ENCODE measurements at places on chromosomes 2 and 18.

DNA sequence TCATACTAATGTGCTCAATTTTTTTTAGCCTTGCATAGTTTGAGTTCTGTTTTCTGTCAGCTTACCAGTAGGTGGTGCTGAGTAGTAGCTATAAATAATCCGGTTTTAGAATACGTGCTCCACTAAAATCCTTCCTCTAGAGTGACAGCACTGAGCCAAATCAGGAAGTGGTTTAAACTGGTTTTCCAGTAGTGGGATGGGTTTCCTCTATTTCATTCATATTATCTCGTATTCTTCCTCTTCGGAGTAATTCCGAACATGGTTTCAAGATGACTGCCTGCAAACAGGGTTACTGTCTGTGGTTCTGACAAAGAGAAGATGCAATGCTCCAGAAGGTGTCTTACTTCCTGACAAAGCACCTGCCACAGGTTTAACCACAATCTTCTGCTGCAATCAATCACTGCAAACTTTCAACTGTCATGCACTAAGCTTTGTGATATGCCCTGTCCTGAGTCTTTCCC lies 496.9 kb upstream of the VRK2 start:
- no peak for DNase-seq

GRCh38 chr2:103327386-103327785 lies 565.6 kb downstream of the TMEM182 start:
- no peak for DNase-seq

DNA sequence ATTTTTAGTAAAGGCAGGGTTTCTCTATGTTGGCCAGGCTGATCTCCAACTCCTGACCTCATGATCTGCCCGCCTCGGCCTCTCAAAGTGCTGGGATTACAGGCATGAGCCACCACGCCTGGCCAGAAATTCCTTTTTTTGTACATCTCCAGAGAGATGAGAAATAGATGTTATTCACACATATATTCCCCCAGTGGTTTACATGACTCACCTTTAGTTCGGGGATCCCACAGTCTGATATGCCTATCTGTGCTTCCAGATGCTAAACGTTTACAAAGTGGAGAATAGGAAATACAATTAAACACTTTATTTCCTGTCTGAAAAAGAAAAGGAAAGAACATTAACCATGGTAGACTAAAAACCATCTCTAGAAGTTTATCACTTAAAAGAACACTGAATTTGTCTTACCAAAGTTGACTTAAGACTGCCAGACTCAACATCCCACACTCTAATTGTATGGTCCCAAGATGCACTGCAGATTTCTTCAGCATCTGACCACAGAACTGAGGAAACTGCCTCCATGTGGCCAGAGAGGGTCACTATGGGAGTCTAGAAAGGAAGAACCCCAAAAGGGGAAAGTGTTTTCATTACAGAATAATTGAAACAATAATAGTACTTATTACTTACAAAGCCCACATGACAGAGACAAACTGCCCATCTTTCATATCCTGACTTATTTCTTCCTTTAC lies 12.6 kb upstream of the ICA1L start:
- no peak for DNase-seq

- no peak for DNase-seq
Observed at GRCh38 chr2:40513201-40513600, 61.3 kb upstream of the SLC8A1 start.

DNA sequence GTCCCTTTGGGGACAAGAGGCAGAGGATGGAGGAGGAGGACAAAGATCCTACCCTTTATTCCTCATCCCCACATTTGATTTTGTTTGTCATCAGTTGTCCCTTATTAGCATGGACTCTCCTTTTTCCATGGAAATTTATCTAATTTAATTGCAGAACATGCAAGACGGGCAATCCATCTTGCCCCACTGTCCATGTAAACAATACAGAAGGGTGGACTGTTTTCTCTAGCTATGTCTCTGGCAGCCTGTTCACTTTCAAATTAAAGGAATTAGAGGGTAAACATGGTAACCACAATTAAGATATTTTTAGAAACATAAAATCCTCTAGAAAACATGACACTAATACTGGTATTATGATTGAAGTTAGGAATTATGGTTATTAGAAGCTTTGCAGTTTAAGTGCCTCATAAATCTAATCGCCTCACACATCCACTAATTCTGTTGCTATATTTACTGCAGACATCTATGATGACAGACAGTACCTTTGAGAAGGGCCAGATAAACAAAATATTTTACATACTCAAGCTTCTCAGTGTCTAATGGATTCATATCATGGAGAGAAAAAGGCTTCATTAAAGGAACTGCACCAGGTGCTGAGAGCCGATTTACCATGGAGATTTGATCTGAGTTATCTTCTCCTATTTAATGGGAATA lies 215.5 kb downstream of the LNPK start:
- DNase-seq = no peak

DNA sequence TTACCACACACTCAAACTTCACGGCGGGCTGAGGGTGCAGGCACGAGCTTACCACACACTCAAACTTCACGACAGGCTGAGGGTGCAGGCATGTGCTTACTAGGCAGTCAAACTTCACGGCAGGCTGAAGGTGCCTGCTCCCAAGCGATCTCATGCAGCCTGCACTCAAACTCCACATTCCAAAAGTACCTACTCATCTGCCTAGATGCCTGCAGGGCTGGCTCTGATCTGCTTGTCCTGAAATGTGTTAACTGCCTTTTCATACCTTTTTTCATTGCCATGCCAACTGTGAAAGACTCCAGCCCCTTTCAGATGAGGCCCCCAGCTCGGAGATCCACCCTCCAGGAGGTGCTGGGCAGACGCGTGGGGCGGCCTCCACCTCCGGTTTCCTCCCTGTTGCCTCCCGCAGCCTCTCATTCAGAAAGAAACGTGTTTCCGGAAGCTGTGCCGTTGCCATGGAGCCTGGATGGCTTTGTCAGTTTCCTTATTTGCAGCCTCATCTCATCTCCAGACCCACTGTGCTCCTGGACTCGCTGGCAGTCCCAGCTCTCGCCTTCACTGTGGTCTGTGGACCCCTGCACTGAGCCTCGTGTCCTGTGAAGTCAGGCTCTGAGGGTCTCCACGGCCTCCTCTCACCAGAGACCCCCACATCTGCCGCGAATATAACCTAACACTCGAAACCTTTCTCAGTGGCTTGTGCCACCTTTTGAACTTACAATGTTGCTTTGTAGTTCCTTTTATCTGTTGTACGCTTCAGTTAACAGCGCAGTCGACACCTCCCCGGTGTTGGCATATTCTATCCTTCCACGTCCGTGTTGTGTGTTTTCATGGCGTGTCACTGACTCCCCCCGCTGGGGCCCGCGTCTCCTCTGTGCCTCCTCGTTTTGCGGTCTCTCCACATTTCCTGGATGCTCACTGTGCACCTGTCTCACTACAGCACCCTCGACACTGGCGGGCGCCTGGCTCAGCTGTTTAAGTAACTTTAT lies 106.1 kb upstream of the ALKAL2 start:
- DNase-seq = peak; percentile 50

DNA sequence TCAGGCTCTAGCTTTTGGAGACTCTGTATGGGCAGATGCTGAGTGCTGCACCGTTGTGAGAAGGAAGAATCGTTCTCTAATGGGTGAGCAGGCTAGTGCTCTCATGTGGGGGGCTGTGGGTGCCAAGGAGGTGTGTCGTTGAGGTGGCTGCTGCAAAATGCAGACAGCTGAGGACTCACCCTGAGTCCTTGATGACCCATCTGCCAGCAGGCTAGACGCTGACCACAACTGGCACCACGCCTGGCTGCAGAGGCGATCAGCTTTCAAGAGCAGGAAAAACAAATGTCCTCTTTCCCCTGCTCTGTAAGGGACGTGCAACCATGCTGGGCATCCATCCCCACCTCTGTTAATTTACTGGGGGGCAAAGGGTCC lies 48.2 kb downstream of the HAUS1 start:
- no peak for DNase-seq

GRCh38 chr2:188318161-188318749 lies 26.6 kb downstream of the GULP1 start:
- no peak for DNase-seq

- peak; percentile 91 for DNase-seq
Observed at GRCh38 chr2:236507393-236508085, 62.1 kb upstream of the ACKR3 start.

- no peak for DNase-seq
Observed at GRCh38 chr2:46615986-46616485, 136.7 kb downstream of the TMEM247 start.

DNA sequence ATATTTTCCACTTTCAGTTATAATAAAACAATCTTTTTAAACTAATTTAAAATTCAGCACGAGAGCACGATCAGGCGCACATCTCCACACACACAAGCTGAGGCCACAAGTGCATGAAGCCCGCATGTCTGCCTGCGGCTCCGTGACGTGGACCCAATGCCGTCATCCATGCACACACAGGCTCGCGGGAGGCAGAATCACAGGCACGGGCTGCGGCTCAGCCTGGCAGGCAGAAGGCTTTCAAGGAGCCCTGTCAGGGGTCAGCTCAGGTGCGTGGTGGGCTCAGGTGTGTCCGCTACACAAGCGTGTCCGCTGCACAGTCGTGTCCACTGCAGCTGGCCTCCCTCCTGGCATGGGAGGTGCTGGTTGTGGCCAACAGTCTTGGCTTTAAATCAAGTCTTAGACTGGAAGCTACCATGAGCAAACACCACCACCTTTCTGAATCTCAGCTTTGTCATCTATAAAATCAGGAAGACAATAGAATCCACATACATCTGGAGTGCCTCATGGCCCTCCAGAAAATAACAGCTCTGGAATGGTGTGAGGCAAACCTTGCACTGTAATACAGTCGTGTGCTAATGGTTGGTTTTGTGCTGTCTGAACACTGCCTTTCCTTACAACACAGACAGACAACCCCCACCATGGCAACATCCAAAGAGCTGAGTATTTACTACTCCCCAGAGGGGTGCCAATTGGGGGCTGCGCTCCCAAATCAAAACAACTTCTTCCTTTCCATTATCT lies 210.1 kb downstream of the NDUFA10 start:
- no peak for DNase-seq

DNA sequence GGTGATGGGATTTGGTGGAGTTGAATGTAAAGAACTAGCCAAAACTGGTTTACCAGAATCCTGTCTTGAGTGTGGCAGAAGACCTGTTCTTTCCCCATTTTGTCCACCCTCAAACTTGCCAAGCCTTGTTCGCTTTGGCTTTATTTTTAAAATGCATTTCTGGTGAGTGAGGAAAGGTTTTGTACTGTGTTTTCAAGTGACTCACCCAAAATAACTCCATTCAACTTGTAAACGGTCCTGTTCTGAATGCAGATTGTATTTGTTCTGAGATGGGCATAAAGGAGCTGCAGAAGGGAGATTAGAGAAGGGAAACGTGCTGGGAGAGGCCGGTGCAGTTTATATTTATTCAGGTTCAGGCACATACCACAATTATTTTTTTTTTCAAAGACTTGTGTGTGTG lies 5.3 kb upstream of the ITPRID2 start:
- no peak for DNase-seq

GRCh38 chr2:194015751-194016150 lies 1641.3 kb upstream of the SLC39A10 start:
- DNase-seq = no peak

DNA sequence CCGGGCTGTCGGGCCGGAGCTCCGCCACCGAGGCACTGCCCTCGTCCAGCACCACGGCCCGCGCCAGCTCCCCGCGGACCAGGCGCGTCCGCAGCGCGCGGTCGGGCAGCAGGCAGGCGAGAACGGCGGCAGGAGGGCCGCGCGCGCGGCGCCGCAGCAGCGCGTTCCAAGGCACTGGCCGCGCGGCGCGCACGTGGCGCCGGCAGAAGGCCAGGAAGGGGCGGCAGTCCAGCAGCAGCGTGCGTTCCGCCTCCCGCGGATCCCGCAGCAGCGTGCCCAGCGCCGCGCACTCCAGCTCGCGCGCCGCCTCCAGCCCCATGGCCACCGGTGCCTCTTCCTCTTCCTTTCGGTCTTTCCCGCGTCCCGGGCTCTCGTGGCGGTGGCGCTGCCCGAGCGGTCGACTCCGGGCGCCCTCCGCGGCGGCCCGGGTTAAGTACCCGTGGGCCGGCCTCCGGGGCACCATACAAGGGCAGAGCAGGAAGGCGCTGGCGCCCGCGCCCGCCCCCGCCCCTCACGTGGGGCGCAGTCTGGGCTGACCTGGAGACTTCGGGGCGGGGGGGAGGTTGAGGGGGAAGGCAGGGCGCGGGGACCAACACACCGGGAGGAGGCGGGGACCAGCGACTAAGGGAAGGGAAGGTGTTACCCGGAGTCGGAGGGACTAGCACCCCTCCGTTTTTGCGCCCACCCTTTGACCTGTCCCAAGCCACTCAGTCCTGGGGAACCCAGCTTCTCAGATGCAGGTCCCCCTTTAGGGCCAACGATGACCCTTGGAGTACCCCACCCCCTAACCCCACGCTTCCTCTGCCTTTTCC lies at the start of gene DUSP2:
DUSP2 (minus strand) TSS at position 405 of the 812 bp plus-strand sequence; CDS start at position 319, 86 bp downstream.
- DNase-seq = peak; percentile 52

DNA sequence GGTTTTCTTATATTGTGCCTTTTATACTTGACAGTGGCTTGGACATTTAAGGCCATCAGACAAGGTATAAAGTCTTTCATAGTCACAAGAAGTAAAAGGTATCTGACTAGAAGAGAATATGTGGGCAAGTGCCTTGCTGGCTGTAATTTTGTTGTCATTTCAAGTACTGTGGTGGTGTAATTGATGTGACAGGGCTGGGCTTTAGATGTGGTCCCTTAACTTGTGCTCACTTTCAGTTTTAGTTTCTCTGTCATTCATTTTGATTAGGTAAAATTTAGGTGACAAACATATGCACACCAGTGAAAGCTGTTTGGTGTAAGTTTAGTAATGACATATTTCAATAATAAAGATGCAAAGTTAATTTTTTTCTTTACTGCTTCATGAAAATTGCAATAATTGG lies 31.2 kb upstream of the TBR1 start:
- no peak for DNase-seq

GRCh38 chr2:59886759-59887158 lies 666.7 kb downstream of the BCL11A start:
- DNase-seq = no peak

DNA sequence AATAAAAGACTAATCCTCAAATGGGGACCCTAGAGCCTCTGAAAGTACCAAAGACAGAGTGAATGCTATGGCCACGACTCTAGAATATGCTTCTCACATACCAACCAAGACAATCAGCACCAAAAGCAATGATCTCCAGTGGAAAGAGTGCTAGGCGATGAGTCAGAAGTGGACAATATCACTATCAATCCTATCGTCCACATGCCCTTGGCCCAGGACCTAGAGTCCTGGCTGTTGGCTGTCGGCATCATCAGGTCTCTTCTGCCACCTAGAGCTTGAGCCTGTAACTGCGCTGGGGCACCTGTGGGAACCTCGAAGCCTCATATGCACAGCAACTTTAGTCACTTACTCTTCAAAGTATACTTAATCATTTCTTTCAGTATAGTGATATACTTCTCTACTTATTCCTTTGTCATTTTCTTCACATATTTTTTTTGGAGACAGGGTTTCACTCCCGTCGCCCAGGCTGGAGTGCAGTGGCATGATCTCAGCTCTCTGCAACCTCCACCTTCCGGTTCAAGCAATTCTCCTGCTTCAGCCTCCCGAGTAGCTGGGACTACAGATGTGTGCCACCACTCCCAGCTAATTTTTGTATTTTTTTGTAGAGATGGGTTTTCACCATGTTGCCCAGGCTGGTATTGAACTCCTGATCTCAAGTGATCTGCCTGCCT lies 29.7 kb downstream of the NOL10 start:
- no peak for DNase-seq

Data from posterior cingulate gyrus (tissue), 11 donors.